OCI-M1 (cell line): ENCODE measurements at places on chromosomes 4 and X.

- DNase-seq, result no peak
Observed at GRCh38 chr4:14607578-14607977, 394.7 kb upstream of the CPEB2 start.

DNA sequence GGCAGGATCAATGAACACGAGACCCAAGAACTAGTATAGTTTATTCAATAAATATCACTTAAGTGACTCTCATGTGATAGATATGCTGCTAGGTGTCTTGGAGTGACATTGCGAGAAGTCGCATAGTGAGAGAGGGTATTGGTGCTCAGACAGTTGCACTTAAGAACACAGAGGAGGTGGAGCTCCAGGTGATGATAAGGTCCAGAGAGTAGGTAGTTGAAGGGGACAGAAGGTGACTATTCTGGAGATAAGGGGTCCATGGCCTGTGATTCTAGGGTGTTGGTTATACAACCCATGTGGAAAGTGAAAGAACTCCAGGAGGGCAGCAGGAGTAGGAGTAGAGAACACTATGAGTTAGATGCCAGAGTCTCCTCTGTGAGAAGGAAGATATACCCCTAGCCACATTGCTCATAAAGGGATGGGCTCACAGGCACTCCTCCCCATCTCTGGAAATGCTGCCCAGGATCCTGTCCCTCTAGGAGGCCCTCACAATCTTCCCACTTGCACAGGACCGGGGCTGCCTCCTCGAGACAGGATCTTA is 9.2 kb downstream of the MAGED1 start:
- DNase-seq, result no peak

- no peak for DNase-seq
Observed at GRCh38 chr4:151912632-151913031, 151.8 kb upstream of the GATB start.

DNA sequence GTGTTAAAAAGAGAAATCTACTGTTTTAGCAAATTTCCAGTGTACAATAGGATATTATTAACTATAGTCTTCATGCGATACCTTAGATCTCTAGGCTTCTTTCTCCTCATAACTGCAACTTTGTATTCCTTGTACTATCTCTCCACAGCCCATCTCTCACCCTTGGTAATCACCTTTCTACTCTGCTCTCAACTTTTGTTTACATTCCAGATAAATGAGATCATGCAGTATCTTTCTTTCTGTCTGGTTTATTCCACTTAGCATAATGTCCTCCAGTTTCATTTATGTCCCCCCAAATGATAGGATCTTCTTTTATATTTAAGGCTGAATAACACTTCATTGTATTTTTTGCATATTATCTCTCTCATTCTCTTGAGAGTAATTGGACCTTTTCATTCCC is 165.5 kb downstream of the HS3ST1 start:
- DNase-seq, result no peak

DNA sequence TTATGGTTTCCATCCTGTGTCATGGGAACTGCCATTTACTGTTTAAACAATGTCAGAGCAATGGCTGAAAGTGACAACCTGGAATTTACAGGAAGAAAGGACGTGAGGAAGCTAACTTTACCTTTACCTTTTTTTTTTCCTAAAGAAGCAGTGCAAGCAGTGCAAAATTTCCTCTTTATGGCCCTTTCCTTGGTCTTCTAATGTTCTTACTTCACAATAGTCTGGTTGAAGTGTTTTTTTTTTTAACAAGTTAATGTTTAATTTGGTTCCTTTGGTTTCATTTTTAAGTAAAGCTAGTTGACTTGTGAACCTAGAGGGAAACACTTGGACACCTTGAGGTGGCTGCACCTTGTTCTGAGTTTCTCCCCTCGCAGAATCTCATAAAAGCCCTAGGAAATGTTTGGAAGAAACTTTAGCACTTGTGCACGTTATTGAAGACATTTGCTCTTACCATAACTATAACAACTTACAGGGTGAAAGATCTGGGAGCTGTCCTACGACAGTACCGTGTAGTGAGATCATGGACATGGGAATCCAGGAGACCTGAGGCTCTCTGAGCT is 1.8 kb downstream of the SGMS2 start:
- no peak for DNase-seq

DNA sequence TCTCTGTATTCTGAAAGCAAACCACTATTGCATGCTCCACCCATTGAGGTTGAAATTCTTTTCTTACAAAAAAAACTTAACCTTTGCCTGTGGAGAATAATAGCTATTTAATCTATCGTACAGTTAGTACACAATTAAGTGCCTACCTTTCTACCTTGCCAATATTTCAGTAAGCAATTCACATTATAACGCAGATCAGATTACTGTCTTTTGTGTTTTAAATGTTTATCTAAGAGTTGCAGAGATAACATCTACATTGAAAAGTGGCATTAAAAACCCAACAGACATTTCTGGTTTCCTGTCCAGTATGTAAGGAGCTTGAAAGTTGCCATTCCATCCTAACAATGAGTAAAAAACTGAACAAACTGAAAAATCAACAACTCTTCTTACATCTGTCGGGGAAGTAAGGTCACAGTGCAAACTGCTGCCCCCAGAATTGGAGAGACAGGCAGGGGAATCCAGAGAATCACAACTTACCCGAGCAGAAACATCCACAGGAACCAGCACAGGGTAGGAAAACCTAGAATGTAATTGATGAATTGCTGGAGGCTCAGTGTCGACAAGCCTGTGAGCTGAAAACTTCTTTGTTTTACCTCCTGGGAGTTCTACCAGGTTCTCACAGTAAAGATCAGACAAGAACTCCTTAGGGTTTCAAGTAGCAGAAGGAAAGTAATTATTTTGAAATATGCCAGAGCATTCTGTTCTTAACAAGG is 27.3 kb upstream of the ACSL4 start:
- DNase-seq, result peak; percentile 9

DNA sequence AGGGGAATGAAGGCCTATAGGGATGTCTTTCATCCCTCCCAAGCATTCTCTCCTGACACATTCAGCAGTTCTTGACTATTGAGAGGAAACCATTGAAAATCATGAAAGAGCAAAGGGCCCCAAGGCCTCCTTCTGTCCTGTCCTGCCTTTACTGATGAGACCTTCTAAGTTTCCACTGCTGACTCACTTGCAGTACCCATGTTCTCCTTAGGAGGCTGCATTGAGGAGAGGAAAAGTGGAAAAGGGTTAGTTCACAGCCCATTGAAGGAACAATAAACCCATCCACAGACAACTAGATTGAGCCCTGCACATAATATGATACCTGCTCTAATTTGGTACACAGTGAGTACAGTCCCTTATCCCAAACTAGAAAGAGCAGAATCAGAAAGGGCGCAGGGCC is 115.1 kb upstream of the PNPLA4 start:
- peak; percentile 27 for DNase-seq
